ENCODE measurements at places on chromosomes 2 and 18.

DNA sequence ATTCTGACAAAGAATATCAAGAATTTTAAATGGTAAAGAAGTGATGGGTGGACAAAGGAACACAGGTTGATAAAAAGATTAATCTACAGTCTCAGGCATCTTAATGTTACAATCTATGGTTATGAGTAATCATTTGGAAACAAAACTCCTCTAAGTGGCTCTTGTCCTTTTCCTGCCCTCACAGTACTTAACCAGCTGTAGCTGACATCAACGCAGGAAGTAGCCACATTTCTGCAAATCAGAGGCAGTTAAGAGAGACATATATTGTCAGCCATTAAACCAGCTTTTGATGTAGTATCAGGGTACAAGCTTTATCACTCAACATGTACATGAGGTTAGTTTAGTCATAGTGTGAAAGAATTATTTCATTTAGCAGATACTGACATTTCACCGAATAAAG, 244.6 kb downstream of the NR4A2 start:
- no peak for DNase-seq

GRCh38 chr18:74081966-74082741, 65.5 kb downstream of the FBXO15 start:
- peak; percentile 57 for DNase-seq

DNA sequence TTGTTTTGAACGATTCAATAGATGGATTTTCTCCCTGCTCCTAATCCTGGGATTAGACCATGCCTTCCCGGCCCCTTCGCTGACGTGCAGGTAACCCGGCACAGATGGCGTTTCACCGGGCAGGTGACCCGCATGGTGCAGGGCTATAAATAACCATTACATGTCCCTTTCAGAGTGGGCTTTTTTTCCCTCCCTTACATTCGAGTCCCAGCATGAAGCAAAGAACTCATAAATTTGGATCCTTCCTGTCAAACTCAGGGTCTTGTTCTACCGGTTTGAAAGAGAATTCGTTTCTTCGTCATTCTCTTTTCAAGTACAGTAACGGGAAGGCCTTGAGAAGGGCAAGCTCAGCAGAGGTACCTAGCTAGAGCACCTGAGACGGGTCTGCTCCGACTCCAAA, 46.1 kb downstream of the EDAR start:
- DNase-seq: no peak

- DNase-seq: no peak
These were observed 273.5 kb downstream of the RNF144A start for GRCh38 chr2:7190587-7191324.

- DNase-seq: no peak
These were observed 321.5 kb downstream of the XIRP2 start for GRCh38 chr2:167209784-167210183.

GRCh38 chr2:121866789-121867188, 111.3 kb downstream of the TSN start:
- DNase-seq: peak; percentile 55

GRCh38 chr2:239190921-239191885, 209.6 kb downstream of the HDAC4 start:
- no peak for DNase-seq

DNA sequence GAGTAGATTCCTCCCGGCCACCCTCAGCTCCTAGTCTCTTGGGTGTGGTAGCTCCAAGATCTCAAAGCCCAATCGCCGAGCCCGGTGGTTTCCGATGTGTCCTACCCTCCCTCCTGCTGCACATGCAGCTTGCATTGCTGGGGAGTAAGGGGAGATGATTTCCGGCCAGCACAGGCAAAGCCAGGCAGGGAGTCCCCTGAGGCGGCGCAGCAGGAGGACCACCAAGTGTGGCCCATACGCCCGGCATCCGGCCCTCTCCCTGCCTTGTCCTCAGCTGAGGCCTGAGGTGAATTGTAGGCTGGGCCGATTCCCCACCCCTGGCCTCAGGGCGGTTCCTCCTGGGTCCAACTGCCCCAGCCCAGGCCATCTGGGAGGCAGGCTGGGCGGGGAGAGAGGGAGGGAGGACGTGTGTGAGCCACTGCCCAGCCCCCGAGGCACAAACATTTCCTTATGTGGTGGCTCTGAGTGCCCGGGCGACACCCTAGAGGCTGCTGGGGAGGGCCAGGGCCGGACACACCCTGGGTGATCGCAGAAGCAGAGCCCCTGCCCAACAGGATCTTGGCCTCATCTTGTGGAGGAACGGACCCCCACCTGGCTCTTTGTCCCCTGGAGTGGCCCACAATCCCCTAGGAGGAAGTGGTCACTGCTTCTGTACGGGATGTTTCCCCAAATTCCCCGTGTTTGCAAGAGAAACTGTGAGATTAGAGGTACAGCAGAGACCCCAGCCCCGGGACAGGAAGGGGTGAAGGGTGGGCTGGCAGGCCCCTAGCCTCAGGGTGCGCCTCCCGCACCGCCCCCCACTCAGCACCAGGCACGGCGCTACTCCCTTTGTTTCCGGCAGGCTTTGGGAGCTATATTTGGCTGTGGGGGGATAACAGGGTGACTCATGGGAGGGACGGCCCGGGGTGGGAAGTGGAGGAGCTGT, 41.9 kb upstream of the PTMA start:
- DNase-seq: peak; percentile 93

Measured in ELR (cell line).